Effector memory CD8-positive, alpha-beta T cell (primary cell): ENCODE measurements at places on chromosomes 1 and 21.
A peak's percentile ranks its signal among the peaks of the same experiment; 100 is the strongest.

DNA sequence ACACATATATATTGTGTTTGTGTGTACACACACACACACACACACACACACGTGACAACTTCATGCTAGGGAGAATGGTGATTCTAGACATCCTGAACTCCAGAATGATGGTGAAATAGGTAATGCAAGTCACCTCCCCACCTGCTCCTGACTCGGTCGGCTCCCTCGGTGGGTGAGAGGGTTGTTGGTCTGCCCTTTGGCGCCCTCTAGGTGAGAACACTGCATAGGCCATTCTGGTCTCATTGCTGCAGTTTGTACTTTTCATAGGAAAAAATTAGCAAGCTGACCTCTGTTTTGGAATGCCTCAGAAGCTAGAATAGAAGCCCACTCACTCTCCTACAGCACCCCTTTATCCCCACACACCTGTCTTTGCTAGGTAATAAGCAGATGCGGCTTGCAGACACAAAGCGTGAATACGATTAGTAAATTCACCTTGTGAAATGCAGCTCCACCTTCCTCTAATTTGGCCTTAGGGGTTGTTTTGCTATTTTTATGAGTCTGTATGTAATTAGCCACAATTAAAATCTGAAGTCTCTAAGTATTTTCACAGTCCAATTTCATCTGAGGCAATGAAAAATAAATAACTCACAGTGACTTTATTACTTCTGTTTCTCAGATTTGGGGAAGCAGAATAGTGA, 130.0 kb upstream of the KCNJ15 start:
- H3K27ac ChIP-seq, result no peak overlapping the region
- no peak overlapping the region for H3K4me3 ChIP-seq
- no peaks in the 10 kb centered on the region for H3K36me3 ChIP-seq
- DNase-seq, result no peak
- H3K4me1 ChIP-seq, result no peaks in the 10 kb centered on the region
- H3K27me3 ChIP-seq, result peaks cover 24% of the 10 kb centered on the region

DNA sequence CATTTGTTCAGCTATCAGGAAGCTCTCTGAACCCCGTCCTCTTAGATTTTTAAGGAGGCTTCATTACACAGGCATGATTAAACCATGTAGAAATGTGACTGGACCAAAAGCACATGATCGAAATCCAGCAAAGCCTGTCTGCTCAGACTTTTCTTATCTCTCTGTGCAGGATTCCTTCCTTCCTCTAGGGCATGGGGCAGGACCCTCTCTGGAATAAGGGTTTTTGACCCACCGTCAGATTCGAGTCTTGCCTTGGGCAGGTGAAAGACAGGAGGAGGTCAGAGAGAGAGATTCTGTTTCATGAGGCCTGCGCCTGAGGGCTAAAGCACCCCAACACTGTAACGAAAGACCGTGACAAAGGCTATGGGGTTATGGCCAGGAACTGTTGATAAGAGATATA, 136.8 kb downstream of the RHOU start:
- no peak for DNase-seq
- H3K27me3 ChIP-seq, result no peaks in the 10 kb centered on the region
- H3K4me1 ChIP-seq, result peaks cover 6% of the 10 kb centered on the region

DNA sequence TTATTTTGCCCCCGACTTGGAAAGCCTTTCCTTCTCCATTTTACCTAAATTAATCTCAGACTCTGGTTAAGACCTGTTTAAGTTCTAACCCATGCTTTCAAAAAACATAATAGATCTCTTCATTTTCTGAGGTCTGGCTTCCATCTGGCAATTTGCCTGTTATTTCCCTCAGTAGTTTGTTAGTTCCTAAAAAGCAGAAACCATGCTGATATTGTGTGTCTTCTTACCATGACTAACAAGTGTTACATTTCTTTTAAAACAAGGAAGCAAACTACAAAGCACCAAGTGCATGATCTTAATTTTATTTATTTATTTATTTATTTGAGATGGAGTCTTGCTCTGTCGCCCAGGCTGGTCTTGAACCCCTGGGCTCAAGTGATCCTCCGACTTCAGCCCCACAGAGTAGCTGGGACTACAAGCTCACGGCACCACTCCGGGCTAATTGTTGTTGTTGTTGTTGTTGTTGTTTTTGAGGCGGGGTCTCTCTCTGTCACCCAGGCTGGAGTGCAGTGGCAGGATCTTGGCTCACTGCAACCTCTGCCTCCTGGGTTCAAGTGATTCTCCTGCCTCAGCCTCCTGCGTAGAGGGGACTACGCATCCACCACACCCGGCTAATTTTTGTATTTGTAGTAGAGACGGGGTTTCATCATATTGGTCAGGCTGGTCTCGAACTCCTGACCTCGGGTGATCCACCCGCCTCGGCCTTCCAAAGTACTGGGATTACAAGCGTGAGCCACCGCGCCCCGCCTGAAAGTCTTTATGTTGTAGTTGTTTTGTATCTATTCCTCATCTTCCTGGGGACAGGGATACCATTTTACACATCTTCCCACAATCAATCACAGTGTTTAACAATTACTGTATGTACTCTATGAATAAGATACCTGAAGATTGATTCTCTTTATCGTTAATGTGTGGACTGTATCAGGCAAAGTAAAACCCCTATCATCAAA, 1.3 kb upstream of the PATJ start:
- H3K27me3 ChIP-seq, result no peaks in the 10 kb centered on the region
- peak overlapping the region; percentile 89 for H3K27ac ChIP-seq
- no peak for DNase-seq

GRCh38 chr1:28147264-28148094, 29.0 kb downstream of the PTAFR start:
- no peaks in the 10 kb centered on the region for H3K36me3 ChIP-seq
- H3K4me1 ChIP-seq, result no peaks in the 10 kb centered on the region
- H3K27ac ChIP-seq, result no peak overlapping the region
- H3K27me3 ChIP-seq, result no peaks in the 10 kb centered on the region

GRCh38 chr1:204414016-204414415, 2.4 kb upstream of the PPP1R15B start:
- H3K27me3 ChIP-seq, result no peaks in the 10 kb centered on the region
- H3K4me3 ChIP-seq, result no peak overlapping the region
- peaks cover 33% of the 10 kb centered on the region for H3K36me3 ChIP-seq
- H3K27ac ChIP-seq, result peak overlapping the region; percentile 33
